ENCODE measurements at places on chromosomes 4 and X.

GRCh38 chrX:23727206-23727605 is 15.9 kb downstream of the ACOT9 start:
- no peak for DNase-seq

DNA sequence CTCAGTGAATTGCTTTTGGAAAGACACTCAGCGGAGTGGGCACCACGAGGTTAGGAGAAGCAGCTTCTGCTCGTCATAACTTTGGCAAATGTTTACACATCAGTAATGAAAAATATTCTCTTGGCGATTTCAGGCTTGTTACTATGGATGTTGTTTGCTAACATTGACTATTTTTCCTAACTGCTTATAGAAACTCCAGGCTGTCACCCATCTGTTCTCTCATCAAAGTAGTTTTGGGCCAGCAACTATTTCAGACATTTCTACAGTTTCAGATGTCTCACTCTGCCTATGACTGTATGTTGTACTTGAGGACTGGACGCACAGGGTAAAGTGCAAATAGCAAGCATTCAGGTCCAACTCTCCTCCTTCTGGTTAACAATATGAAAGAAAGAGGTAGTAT is 346.7 kb downstream of the TRIML1 start:
- no peak for DNase-seq

DNA sequence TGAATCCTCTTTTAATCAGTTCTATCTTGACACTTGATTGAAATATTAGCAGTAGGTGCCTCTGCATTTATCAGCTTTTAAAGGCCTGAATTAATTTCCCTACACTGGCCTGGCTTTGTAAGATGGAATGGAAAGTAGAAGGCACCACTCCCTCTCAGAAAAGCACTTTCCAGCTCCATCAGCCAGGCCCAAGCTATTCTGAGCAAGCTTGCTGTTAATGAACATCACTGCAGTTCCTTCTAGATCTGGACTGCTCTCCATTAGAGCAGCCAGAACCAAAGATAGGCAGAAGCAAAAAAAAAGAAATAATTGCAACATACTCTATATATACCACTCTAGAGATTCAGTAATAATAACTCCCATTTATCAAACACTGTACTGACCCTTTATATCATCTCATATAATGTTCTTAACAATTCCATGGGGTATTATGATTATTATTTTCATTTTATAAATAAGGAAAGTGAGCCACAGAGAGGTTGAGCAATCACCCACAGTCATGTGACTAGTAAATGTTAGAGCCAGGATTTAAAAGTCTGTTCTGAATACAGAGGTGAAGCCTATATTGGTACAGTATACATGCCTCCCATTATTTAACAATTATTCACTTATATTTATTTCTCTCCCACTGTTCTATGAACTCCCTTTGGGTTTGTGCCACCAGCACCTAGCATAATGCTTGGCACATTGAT is 39.4 kb upstream of the GPC3 start:
- no peak for DNase-seq

GRCh38 chr4:166972071-166972470 is 262.2 kb downstream of the SPOCK3 start:
- DNase-seq: no peak

DNA sequence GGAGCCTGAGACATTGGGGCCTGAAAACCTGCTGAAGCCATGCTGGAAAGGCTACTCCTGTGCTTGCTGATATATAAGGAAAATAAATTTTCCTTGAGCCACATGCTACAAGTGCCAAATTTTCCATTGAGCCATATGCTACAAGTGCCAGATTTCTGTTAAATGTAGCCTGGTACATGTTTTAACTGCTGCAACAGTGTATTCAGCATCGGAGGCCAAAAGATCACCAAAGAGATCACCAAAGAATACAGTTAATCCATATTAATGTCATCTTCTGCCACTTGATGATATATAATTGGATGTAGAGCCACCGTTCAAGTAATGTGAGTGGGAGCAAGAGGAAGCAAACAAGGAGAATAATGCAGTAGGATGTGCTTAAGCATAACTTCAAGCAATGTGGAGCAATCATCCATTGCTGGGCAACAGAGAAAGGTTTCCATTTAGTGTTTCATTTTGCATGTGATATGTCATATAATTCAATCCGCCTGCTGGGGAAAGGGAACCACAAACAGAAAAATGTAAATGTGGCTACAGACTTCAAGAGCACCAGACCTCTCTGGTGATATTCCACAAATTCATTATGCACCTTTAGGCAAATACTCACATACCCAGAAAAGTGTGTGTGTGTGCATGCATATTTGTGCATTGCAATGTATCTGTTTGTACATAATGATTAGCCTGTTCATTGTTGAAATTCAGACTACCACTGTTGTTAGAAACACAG is 295.9 kb downstream of the KCNIP4 start:
- no peak for DNase-seq

- no peak for DNase-seq
These were observed 87.9 kb downstream of the PPP2R2C start for GRCh38 chr4:6384541-6384940.

DNA sequence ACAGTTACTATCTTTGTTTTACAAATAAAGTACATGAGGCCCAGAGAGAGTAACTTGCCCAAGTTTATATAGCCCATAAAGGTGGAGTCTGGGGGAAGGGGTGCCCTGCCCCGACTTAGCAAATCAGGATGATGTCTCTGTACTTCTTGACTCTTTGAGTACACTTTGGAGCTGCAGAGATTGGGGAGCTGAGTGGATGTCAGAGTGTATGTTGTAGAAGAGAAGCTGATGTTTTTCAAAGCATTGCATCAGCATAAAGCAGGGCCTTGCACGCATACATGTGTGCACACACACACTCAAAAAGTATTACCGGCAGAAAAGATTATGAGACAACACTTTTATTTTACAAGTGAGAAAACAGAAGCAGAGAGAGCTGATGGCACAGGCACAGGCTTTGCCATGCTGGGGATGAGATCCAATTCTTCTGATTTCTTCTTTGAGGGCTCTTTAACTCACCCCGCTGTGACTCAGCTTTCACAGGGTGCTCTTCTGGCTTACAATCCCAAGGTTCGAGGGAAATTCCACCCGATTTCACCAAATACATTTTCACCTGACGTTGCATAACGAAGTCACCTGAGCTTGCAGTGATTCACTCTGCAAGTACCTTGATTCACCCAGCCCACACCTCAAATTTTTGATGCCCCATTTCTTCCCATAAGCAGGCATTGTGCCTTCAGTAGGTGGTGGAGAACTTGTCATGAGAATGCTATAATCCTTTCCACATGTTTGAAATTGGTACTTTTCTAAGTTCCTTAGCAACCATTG is 292.8 kb upstream of the BOD1L1 start:
- no peak for DNase-seq

GRCh38 chr4:34851411-34851810 is 1392.9 kb downstream of the ARAP2 start:
- no peak for DNase-seq

DNA sequence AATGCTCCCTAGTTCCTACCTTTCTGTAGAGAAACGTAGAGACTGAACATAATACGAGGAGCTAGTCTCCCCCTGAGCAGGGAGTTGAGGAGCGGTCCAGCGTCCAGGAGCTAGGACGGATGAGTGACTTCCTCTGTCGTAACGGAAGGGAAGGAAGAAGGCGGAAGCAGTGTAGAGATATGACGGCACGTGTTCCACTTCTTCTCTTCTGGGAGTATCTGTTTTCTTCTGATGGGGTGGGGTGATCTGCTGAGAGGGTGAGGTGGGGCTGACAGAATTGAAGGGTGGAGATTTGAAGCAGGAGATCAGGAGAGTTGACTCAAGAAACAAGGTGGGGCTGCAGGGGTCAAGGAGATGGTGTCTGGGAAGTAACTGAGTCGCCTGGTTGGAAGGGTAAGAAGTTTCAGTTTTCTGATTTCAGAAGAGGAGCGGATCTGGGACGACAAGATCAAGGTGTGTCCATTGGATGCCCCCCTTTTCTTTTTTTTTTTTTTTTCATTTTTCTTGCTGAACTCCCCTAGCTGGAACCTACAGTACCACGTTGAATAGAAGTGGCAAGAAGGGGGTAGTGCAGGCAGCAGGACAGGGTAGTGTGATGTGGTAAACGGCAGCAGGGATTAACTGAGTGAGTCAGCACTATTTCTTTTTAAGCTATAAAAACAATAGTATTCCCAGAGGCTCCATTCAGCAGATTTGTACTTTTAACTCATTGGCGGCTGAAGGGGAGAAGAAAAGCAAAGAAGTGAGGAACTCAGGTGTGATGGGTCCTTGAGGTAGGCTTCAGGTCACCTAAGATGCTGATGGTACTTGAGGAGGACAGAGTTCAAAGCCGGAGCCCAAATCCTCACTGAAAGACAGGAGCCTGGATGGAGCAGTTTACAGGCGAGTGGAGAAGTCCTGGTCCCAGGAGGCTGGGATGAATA is 50.8 kb upstream of the SETD7 start:
- no peak for DNase-seq

- no peak for DNase-seq
These were observed 143.6 kb downstream of the SLIT2 start for GRCh38 chr4:20395160-20395773.

DNA sequence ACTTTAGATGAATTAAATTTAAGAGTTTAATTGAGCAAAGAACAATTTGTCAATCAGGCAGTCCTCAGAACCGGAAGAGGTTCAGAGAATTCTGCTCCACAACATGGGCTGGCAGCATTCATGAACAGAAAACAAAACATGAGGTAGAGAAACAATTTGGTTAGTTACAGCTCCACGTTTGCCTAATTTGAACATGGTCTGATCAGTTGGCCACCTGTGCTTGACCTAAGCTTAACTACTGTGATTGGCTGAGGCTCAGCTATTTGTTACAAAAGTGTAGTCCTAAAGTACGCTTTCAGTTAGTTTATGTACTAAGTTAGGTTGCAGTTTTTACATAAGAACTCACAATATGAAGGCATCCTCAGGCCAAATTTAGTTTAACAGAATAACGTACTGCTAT is 258.6 kb downstream of the ADAM29 start:
- no peak for DNase-seq

GRCh38 chrX:79364306-79364705 is 2.8 kb downstream of the ITM2A start:
- DNase-seq: no peak

DNA sequence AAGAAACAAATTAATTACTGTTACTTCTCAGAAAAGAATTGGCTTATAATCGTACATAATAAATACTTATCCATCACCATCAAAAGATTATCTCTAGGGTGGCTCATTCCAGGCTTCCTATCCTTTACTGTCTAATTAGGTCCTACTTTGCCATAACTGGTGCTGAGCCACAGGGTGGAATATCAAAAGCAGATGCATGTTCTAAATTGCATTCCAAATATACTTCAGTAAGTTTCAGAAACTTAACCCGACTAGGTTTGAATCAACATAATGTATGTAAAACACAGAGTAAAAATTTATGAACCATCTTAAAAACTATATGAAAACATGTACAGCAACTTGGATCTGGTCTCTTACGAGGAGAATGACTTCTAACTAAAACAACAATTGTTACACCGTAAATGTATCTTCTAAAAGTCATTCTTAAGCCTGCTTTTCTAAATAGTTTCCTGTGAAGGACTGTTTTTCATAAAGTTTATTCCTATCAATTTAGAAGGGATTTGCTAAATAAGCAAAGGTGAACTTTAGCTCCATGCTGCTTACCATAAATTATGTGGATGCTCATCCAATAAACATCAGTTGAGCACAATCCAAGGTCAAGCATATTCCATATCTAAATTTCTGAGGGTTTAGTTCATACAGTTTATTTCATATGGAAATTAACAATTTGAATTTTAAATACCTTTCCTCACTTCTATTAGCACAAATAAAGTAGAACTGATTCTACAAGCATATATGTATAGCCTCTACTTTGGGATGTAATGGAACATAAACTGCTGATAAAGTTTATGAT is 13.4 kb downstream of the ZAR1 start:
- DNase-seq: no peak

DNA sequence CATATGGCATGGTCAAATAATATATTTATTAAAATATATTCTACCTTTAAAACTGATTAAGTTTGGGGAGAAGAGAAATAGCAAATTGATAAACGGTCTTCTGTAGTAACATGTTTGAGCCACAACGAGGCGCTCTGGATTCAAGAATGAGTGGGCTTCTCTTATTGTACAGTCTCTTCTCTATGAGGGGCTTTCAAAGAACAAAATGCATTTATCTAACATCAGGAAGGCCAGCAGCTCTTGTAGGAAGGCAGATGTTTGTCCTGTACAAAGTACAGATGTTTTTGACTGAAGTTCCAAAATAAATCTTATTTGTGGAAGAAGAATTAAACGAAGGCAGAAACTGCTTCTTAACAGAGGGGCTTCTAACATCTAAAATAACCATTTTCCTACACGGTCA is 153.6 kb downstream of the RASL11B start:
- no peak for DNase-seq

DNA sequence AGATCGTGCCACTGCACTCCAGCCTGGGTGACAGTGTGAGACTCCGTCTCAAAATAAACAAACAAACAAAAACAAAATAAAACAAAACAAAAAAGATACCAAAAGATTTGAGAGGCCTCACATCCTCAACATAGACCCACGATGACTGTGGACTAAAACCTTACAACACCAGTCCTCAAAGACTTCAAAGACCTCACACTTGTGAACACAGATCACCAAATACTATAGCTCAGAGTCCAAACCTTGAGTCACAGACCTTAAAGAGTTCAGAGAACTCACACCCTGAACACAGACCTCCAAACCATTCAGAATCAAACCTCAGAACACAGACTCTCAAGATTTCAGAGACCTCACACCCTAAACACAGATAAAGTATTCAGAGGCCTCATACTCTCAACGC is 12.7 kb upstream of the PAGE4 start:
- DNase-seq: no peak

DNA sequence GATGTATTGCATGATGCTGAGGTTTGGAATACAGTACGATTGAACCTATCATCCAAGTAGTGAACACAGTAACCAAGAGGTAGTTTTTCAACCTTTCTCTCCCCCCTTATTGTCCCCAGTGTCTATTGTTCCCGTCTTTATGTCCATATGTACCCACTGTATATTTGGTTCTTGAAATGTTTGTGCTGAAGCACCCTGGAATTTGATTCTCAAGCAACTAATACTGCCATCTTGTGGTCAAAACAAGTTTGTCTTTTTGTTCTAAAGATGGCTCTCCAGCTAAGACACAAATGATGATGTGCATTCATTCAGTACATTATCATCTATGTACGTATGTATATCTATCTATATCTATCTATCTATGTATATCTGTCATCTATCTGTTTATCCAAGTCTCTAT is 33.5 kb upstream of the DCX start:
- DNase-seq: no peak
